ENCODE measurements at places on chromosomes 5 and 9.

DNA sequence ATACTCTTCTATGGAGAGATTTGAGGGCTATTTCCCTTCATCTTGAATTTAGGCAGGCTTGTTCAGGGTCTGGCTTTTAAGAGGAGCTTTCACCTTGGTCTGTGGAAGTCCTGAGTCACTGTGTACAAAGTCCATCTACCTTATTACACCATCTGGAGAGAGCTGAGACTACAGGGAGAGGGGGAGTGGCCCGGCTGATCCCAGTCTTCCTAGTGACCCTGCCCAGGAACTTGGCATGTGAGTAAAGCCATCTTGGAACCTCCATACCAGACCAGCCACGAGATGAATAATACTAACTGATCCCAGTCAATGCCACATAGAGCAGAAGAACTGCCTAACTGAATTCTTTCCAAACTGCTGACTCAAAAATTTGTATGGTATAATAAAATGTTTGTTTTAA, 8.4 kb upstream of the IL6ST start:
- no peak for DNase-seq

DNA sequence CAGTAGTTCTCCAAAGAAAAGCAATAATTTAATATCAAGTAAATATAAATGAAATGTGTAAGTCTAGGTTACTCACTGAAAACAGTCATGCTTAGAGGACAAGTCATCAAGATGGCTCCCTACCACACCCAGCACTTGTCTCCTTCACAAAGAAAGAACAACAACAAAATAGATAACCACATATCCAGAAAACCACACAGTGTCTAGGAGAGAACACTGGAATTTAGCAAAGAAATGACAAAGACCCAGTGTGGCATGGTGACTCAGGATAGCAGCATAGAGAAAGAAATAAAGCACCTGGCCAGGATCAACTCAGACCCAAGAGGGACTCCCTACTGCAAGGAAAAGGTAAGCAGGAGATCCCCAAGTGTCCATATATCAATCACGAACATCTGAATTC, 356.2 kb downstream of the TMEM161B start:
- DNase-seq = no peak

GRCh38 chr9:132077881-132078698, 1.6 kb downstream of the MED27 start:
- DNase-seq = no peak

GRCh38 chr9:137694962-137695875, 76.4 kb downstream of the EHMT1 start:
- DNase-seq = no peak

- DNase-seq = peak; percentile 65
Observed at GRCh38 chr5:139698490-139699146, 50.5 kb downstream of the CXXC5 start.

DNA sequence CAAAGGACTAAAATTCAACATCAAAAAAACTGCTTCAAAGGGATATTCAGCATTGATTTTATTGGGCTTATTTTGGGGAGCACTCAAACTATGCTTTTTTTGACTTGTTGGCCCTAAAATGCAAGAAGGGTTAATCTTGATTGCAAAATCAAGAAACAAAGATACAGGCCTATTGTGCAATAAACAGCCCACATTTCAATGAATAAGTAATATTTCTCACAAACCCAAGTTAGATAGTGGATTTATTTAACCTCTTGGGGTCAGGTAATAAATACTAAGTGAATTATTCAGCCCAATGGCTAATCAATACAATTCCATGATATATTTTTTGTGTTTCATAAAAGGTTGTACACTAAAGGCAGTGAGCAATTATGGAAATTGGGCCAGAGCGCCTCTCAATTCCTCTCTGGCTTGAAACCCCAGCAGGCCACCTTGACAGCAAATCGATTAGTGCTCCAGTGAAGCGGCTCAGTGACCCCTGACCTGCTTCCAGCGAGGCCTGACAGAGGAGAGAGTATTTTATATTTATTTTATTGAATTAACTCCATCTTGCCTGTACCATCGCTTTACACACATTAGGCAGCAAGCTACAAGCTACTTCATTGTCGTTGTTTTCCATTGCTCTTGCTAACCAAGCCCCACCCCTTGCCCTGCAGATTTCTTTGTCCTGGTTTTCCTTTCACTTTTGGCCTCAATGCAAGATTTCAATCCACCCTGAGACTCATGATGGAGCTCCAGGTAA, 65.5 kb downstream of the EBF1 start:
- DNase-seq = no peak

GRCh38 chr9:98372077-98372836, 116.8 kb upstream of the TBC1D2 start:
- no peak for DNase-seq

DNA sequence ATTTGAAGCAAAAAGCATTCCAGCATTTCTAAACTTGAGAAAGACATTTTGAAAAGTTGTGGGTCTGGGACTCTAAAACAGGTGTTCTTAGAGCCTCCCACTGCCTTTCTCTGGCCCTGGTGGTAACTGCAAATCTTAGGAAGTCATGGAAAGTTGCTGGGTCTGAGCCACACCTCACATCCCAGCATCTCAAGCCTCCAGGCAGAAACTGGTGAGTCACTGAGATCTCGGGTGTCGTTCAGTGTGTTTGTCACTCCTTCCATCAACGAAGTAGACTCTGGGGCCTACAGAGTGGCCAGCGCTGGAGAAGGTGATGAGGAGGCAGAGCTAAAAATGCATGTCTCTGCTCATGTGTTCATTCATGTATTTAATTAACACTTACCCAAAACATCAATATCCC, 59.6 kb upstream of the C5orf58 start:
- DNase-seq = no peak

DNA sequence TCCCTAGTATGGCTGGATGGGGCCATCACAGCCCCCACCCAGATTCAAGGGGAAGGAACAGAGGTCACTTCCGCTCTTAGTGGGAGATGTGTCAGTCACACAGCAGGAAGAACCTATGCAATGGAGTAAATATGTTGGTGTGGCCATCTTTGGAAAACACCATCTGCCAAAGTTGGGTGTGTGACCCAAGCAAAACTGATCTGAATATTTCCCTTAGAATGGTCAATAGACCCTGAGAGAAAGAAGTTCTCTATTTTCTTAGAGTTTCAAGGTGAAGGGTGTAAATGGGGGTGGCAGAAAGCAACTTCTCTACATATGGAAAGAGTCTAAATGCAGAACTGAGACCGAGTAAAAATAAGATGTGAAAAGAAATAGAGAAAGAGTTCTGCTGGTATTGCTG, 212.7 kb downstream of the ESM1 start:
- no peak for DNase-seq

DNA sequence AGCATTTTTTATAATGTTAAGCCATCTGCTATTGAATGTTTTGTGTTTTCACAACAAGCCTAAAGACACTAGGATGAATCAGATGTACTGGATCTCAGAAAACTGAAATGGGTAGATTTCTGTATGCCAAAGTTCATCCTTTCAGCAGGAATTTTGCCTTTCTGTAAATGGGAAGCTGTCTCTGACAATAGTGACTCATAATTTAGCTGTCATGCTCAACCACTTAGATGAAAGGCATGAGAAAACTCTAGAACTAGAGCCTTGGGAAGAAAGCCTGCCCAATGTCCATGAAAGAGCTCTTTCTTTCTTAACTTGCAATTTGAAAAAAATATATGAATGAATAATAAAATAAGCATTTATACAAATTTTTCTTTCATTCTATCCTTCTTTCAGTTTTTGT, 616.0 kb upstream of the EDIL3 start:
- no peak for DNase-seq

- peak; percentile 79 for DNase-seq
Observed at GRCh38 chr9:121360601-121361374, 9.3 kb downstream of the STOM start.

DNA sequence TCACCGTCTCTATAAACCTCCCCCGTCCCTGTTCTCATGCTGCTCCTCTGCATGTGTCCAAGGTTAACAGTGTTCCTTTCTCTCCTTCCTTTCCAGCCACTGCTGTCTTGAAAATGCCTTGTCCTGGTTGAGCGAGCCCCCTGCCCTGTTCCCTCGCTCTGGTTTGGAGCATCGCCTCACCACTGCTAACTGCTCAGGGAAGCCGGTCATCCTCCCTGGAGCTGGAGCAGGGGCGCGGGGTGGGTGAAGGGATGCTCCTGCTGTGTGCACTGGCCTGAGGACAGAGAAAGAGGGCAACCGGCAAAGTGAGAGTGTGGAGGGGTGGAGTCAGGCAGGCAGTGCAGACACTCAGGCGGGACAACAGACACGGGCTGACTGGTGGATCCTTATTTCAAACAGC, 19.4 kb downstream of the UBE2QL1 start:
- DNase-seq = no peak

DNA sequence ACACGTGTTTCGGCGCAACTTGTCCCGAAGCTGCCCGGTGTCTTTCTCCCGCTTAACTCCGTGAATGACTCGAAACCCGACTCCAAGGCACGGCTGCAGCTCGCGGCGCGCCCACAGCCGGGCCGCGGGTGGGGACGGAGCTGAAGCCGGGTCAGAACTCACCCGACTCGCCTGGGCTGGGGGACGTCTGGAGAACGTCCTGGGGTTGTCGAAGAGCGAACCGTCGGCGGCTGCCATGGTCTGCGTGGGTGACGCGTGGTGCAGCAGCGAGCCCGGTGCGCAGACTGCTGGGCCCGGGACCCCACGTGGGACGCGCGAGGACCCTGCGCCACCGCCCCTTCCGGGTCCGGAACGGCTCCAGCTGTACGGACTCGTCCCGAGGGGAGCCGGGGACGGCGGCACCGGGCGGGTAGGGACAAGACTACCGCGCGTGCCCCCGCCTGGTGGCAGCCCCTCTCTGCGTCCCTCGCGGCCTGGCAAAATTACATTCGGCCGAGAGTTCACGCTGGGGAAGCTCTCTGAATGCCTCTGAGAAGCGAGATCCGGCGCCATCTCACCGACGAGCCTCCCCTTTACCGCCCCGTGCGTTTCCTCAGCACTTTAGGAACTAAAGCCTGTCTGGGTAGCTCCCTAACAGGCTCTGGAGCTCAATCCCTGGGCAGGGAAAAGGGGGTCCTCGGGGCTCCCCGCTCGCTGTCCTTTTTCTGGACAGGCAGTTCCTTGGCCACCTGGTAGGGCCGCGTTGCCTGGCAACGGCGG, at the start of gene DDX31:
Gene DDX31 (minus strand): TSS at position 286 of the 759 bp plus-strand sequence. CDS start 49 bp downstream, at position 237.
- DNase-seq = no peak

- DNase-seq = no peak
Observed at GRCh38 chr5:96157841-96158291, 196.2 kb upstream of the ELL2 start.

- no peak for DNase-seq
Observed at GRCh38 chr9:112097712-112098688, 77.1 kb downstream of the SUSD1 start.

- no peak for DNase-seq
Observed at GRCh38 chr5:154251529-154251928, 61.0 kb downstream of the GALNT10 start.

GRCh38 chr5:11977904-11978303, 73.7 kb upstream of the CTNND2 start:
- DNase-seq = no peak

DNA sequence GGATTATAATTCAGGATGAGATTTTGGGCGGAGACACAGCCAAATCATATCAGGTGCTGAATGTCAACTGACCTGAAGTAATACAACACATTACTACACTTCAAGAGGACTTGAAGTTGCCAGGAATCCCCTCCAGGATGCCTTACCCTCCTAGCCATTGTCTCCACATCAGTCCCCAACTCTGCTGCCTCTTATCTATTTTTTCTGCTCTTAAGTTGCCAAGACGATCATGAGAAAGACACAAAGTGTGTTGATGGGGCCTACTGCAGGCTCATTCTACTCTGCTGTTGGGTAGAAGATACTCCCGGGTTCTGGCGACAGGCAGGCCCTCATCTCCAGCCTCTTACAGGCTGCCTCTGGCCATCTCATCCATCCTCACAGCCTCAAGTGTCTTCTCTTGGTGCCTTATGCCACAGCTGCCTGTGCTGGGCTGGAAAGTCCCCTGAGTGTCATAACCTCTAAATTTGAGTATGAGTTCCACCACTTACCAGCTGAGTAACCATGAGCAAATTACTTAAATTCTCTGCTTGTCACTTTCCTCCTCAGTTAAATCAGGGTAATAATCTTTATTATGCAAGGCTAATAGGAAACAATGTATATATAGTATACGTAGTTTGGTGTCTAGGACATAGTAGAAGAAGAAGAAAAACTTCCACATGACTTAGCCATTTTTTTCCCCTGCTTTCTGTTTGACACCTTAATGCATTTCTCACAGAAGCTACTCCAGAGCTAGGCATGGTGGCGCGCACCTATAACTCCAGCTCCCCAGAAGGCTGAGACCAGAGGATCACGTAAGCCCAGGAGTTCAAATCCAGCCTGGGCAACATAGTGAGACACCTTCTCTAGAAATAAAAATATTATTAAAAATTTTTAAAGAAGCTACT, 73.0 kb upstream of the SNX2 start:
- DNase-seq = no peak

DNA sequence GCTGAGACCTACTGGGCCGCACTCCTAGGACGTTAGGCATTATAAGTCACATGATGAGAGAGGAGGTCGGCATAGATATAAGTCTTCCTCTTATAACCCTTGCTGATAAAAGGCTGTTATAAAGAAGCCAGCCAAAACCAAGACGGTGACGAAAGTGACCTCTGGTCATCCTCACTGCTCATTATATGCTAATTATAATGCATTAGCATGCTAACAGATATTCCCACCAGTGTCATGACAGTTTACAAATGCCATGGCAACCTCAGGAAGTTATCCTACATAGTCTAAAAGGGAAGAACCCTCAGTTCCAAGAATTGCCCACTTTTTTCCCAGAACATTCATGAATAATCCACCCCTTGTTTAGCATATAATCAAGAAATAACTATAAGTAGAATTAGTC, 222.4 kb downstream of the TLE1 start:
- DNase-seq = no peak

- no peak for DNase-seq
Observed at GRCh38 chr5:142725231-142726187, 39.6 kb upstream of the FGF1 start.

GRCh38 chr9:95109456-95109855, 208.1 kb downstream of the FANCC start:
- DNase-seq = no peak

- DNase-seq = no peak
Observed at GRCh38 chr9:37197158-37198038, 77.0 kb downstream of the ZCCHC7 start.

DNA sequence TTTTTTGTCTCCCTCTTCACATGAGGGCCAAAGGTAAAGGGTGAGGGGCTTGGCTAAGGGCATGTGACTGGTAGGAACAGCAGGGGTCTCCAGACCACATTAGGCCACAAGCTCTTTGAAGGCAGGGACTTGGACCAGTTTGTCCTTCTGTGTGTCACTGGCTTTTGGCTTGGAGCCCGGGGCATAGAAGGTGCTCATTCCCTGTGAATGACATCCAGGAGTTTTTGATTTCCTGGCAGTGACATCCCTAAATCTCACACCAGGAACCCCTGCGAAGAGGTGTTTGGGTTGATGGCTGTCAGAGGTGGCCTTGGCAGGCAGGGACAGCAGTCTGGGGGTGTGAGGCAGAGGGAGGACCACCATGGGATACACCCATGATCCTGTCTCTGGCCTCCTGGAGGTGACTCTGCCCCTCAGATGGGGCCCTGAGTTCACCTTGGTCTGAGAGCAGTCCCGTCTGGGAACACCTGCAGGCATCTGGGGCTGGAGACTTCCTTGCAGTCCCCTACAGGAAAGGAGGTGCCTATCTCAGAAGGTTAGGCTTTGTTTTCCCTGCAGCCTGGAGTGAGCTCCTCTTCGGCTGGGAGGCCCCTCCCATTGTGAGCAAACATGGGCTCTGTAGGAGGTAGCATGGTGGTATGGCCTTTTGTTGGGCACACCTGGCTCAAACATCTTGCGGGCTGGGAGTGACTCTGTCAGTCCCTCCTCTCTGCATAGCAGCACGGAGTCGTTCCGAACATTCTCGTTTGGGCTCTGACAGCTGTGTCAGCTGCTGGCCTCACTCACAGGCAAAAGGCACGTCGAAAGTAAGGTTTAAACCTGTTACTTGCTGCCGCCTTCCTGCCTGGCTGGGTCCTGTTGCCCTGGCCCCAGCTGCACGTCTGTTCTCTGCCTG, 38.6 kb upstream of the PITX1 start:
- DNase-seq = no peak

Measured in AG04449 (cell line).